Substantia nigra (tissue), 51 donors: ENCODE measurements at places on chromosomes 2 and 18.

- no peak for DNase-seq
These were observed 8.6 kb downstream of the CIDEA start for GRCh38 chr18:12262748-12263147.

- no peak for DNase-seq
These were observed 213.2 kb upstream of the ARL4C start for GRCh38 chr2:234710066-234710465.

GRCh38 chr18:62152844-62153243 lies 34.0 kb downstream of the PIGN start:
- no peak for DNase-seq

DNA sequence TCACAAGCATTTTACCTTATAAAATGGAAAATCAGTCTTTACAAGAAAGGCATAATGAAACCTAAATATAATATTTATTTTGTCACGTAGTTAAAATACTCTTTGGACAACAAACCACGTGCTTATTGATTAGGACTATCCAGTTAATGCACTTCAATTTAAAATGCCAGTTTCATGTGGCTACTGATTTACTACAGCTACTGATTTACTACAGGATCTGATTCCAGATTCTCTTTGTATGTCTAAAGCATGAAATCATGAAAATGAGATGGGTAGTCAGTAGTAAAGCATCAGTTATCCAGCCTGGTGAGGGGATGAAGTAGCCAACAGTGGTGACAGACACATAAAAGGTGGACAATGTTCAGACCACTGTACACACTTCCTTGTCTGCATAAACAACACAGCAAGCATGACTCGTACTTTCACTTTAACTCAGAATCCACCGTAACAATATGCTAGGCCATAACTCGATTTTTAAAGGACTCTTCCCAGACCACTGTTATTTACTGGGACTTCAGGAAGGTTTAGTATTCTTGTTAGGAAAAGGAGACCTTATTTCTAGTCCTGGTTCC lies 24.9 kb downstream of the ACAA2 start:
- no peak for DNase-seq

DNA sequence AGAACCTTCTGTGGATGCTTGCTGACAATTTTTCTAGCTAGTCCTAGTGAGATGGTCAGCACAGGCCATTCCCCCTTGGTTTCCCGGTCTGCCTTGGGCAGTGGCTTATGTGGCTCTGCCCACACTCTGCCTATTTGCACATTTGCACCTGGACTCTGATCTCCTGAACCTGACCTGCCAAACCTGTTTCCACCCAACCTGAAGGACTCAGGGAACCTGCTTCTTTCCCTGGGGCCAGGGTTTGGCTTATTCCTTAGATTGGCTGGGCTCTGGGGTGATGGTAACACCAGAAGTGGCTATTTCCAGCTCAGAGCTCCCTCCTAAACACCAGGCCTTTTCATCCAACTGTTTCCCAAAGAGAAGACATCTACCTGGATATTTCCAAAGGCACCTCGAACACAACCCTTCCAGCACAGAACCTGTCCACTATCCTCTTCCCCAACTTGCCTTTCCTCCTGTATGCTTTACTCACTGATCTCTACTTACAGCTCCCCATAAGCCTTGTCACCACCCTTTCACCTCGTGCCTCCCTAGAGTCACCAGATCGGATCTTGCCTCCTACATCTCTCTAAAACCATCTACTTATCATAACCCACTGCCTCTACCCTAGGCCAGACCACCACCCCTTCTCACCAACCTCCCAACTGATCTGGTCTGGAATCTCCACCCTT lies 5.8 kb upstream of the MTA3 start:
- DNase-seq: no peak

DNA sequence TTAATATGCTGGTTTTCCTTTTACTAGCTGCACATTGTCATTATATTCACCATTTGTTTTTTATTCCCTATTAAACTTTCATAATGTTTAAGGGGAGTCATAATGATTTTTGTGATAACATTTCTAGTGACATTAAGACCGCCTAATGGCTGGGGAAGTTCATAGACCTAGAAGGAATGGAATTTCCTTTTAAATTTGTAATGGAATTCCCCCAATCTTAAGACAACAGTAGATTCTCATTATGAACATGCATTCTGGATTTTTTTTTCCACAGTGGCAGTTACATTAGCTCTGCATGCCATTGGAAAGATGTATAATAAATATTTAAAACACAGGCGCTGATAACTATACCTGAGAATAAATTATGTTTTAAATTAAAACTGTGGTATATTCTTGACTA lies 8.4 kb downstream of the YPEL5 start:
- no peak for DNase-seq

DNA sequence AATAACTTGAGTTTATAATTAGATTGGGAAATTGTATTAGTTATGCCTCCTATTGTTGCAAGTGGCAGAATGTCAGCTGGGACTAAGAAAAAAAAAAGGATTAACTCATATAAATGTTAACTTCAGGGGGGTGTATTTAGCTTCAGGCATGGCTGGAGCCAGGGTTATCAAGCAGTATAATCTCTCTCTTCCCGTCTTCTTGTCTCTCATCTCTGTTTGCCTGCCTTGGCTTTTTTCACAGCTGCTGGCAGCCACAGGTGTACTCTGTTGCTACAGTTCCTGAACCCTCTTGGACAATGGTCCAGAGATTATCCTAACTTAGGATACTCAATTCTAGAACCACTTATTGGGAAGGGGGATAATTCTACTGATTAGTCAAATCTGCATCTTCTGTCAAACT lies 370.7 kb upstream of the MEX3C start:
- no peak for DNase-seq

- no peak for DNase-seq
These were observed 34.1 kb downstream of the AGAP1 start for GRCh38 chr2:235527806-235528469.

DNA sequence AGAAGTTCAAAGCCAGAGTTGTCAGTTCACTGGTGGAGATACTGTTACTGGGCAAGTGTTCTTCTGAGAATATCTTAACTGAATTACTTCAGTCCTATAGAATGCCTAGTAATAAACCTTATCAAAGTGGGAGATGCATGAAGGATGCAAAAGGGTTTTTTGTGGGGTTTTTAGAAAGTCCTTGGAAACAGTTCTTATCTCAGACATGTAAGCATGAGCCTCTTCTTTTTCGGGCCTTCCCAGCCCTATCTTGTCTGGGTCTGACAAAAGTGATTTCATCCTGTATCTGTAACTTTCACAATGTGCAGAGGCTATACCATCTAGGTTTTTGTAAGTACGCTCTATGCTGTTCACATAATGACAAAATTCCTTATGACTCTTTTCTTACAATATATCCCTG lies 255.5 kb downstream of the MYO3B start:
- DNase-seq: no peak
